ENCODE measurements at places on chromosomes 3 and 15.

- no peak for DNase-seq
Measured at GRCh38 chr3:28115316-28115715, 126.1 kb upstream of the CMC1 start.

GRCh38 chr3:55339819-55340218, 147.3 kb downstream of the WNT5A start:
- no peak for DNase-seq

DNA sequence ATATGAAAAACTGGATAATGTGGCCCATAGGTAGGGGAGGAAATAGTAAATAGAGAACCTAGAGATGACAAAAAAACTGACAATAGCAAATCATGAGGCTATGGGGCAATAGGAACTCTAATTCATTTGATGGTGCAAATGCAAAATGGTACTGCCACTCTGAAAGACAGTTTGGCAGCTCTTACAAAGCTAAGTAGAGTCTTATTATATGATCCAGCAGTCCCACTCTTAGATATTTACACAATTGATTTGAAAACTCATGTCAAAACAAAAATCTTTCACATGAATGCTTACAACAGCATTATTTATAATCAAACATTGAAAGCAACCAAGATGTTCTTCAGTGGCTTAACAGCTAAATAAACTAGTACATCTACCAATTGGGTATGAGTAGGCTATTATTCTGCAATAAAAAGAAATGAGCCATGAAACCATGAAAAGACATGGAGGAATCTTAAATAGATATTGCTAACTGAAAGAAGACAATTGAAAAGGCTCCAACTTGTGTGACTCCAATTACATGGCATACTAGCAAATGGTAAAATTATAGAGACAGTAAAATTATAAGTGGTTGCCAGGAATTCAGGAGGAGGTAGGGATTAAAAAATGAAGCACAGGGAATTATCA, 321.8 kb upstream of the STAC start:
- DNase-seq = no peak

DNA sequence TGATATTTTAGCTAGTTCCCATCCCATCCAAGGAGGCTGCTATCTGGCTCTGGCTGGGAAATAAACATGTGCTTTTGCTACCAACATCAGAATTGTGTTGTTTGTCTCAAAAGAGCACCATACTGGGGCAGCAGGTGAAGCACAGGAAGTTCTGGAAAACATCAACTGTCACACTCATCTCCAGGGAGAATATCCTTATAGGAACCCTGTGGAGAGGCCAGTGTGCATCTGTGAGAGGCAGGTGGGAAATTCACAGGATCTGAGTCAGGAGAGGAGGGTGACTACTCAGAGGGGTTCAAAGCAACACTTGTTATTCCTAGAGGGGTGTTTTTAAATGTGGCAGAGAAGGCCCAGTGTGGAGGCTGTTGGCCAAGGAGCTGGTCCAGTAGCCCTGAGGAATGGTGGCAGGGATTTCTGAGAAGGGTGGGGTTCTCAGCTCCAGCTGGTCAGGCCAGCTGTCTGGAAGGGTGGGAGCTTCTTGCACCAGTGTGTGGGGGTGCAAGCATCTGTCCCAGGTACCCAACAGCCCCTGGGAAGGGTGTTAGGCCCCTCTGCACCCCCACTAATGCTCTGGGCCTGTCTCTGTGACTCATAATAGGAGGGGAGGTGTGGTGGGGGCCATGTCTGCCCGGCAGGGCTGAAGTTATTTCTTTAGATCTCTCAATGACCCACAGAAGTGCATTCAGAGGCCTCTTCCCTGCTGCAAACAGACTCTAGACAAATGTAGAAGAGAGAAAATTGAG, 28.7 kb downstream of the RPSA start:
- DNase-seq = no peak

DNA sequence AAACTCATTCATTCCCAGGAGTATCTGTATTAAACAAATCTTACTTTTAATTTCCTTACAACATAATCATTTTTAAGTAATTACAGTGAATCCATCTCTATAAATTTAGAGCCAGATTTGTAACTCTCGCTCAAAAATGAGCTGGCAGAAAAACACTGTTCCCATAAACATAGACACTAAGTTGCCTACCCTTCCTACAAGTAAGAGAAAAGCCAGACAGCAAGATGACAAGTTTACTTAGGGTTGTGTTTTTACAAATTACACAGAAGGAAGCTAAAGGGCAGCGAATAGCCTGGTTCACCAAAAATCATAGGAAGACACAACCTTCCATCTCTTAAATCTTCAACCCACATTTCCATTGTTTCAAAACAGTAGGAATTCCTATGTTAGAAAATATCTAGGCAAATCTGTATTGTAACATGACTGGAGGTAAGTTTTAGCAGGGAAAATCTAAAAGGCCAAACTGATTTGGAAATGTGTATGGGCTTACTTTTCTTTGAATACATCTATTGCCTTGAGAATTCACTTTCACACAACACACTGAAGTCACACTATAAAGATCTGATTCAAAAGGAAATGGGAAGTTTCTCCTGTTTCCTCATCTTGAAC, 21.7 kb downstream of the HERC1 start:
- DNase-seq = no peak

GRCh38 chr15:93265111-93265556, 176.1 kb upstream of the RGMA start:
- DNase-seq = no peak

DNA sequence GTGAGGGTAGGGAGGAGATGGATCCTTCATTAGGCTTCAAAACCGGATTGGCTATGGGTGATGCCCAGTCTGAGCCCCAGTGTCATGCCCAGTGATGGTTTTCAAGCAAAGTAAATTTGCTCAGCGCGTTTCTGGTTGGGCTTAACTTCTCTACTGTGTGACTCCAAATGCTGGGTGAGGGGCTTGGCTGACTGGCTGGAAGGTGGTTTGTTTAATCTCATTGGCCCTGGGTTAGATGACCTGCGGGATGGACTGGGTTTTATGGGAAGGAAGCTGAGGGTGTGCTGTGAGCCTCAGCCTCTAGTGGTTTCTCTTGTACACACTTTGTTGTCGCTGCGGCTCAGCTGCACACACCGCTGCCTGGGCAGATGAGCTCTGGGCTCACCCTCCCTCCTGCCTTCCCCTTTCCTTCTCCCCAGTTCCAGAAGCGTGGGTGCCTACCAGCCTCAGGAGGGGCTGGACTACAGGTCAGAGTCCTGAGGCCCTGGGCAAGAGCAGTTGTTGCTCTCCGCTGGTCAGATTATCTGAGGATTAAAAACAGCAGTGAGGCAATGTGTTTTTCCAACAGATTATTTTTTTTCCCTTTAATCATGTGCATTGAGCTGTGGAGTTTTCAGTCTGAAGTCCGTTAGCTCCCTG, 18.6 kb downstream of the PDIA5 start:
- no peak for DNase-seq

DNA sequence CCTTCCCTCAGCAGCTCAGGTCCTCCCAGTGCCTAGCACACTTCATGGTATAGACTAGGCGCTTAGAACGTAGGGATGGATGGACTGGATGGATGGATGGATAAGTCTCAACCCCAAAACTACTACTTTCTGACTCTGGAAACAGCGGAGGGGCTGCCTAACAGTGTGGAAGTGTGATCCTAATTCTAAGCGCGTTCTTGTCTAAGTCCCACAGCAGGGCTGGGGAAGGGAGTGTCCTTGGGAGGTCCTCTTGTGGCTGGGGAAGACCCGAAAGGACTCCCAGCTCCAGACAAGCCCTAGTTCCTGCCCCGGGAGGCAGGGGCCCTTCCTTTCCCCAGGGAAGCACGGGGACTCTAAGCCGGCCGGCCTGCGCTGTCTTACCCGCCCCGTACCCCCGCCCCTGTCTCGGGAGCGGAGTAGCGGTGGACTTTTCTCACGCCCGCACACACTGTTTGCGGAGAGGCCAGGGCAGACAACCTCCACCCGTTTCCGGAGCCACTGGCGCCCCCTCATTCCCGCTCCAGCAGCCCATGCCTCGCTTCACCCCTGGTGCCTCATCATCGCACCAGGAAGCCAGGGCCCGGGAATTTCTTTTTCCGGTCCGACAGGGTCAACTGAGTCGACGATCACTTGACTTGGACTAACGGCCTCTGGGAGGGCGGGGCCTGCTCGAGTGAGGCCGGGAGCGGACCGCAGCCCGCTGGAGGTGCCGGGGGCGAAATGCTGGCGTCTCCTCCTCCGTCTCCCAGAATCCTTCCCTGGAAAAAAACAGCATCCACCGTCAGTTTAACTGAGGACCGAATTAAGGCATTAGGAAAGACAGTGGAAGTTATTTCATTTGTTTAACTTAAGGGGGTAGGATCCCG, 133.3 kb downstream of the TBC1D2B start:
- DNase-seq = peak; percentile 49

DNA sequence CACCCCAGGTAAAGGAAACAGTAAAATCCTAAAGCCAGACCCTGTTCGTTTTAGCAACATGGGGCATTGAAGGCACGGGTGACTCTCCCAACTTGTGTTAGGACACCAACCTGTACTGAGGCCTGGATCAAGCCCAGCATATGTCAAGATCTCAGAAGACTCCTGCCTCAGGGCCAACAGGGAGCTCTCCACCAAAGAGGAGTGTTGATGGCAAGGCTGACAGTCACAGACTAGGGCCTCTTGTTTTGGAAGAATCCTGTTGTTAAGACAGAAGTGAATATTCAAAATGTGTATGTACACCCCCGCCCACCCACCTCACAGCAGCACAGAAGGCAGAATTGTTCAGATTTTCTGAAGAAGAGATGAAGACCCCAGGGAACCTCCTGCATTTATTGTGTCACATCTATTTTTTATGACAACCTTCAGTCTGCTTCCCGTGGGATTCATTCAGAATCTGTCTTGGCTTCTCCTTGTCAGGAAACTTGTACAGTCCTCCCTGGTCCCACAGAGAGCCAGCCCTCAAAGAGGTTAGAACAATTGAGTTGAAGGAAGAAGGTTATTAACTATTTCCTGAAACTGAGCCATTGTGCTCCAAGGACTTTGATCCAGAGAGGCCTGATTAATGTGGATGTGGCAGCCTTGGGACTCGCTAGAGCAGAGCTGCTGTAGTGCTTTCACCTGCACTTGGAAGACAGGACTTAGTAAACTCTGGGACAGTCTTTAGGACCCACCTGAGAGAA, 61.7 kb upstream of the PLXNA1 start:
- no peak for DNase-seq

- no peak for DNase-seq
Measured at GRCh38 chr15:69787791-69788190, 309.9 kb downstream of the TLE3 start.

DNA sequence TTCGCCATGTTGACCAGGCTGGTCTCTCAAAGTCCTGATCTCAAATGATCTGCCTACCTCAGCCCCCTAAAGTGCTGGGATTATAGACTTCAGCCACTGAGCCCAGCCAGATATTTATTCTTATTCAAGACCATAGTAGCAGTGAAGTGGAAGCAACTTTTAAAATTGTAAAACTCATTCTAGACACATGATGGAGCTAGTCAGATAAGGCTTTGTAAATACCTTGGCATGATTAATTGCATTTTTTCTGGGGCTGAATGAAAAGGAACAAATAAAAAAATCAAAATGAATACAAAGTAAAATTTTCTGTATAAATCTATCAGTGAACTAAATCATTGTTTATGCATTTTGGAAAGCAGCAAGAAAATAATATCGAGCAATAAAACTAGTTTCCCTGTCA, 4.1 kb upstream of the MYO1E start:
- no peak for DNase-seq

- no peak for DNase-seq
Measured at GRCh38 chr15:92565351-92566125, 90.0 kb downstream of the FAM174B start.

GRCh38 chr3:124826703-124827102, 60.5 kb downstream of the ITGB5 start:
- no peak for DNase-seq

GRCh38 chr3:177224414-177224813, 27.1 kb upstream of the TBL1XR1 start:
- no peak for DNase-seq

- DNase-seq = no peak
Measured at GRCh38 chr15:47246317-47246716, 471.0 kb upstream of the SEMA6D start.

DNA sequence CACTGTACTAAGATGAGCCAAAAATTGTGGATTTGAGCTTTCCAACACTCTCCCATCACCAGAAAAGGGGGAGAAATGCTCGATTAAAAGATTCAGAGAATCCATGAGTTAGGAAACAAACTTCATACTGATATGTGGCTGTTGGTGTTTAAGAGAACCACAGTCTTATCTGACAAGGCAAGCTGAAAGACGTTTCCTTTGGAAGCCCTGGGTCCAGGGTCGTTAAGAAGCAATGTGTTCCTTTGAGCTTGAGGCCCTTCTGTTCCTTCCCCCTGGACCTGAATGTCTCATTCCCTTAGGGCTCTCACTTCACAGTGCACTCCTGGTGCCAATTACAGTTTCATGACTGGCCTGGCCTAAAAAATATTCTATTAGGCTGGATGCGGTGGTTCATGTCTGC, 524.8 kb upstream of the PPP2R3A start:
- DNase-seq = no peak

DNA sequence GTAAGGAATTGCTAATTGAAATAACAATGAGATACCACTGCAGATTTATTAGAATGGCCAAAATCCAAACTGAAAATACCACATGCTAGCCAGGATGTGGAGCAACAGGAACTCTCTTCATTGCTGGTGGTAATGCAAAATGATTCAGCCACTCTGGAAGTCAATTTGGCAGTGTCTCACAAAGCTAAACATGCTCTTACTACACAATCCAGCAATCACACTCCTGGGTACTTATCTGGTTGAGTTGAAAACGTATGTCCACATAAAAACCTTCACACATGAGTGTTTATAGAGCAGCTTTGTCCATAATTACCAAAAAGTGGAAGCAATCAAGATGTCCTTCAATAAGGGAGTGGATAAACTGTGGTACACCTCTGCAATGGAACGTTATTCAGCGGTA, 113.3 kb downstream of the SMAD6 start:
- DNase-seq = no peak

DNA sequence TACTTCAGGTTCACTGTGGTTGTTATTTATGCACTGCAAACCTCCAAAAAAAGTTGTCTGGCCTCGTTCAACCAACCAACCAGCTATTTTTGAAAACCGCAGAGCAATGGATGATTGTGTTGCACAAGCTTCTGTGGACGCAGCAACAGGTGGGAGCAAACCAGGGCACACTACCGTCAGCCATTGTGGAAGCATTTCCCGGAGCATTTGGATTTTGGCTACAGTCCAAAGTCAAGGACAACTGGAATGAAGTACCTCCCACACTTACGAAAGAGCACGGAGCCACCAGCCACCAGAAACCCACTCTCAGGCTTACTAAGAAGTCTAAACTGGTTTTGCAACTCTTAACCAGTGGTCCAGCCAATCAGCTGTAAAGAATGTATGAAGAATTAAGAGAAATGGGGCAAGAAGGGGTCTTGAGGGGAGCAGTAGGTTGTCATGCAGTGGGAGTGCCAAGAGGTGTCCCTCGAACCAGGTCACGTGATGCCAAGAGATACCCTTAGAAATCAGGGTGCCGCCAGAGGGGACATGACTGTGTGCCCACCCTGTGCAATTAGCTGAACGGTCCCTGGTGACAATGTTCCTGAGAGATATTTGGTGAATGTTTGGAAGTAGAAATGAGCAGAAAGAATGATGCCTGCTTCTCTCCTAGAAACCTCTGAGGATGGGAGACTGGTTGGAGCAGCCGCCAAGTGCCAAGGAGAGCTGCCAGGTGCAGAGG, 68.9 kb upstream of the PCSK6 start:
- no peak for DNase-seq
